ENCODE measurements at places on chromosomes 7 and 10.

DNA sequence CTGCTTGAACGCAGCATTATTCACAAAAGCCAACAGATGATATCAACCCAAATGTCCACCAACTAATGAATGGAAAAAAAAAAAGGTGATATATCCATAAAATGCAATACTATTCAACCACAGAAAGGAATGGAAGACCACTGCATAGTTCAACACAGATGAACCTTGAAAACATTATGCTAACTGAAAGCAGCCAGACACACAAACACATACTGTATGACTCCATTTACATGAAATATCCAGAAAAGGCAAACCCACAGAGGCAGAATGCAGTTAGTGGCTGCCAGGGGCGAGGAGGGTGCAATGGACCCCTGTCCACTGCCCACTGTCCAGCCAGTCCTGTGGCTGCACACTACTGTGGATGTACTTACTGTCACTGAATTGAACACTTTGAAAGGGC is 36.6 kb downstream of the KIAA1549 start:
- no peak for DNase-seq

- no peak for DNase-seq
Observed at GRCh38 chr7:12398186-12398585, 5.5 kb downstream of the VWDE start.

DNA sequence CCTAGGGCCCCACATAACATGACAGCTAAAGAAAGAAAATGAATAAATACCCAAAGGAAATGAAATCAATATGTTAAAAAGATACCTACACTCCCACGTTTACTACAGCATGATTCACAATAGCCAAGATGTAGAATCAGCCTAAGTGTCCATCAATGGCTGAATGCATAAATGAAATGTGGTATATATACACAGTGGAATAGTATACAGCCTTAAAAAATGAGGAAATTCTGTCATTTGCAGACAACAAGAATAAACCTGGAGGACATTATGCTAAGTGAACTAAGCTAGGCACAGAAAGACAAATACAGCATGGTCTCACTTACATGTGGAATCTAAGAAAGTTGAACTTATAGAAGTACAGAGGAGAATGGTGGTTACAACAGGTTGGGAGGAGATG is 102.9 kb downstream of the ST8SIA6 start:
- no peak for DNase-seq

- no peak for DNase-seq
Observed at GRCh38 chr7:157841773-157842370, 505.1 kb downstream of the DNAJB6 start.

- no peak for DNase-seq
Observed at GRCh38 chr10:6817770-6818169, 237.7 kb upstream of the PRKCQ start.

DNA sequence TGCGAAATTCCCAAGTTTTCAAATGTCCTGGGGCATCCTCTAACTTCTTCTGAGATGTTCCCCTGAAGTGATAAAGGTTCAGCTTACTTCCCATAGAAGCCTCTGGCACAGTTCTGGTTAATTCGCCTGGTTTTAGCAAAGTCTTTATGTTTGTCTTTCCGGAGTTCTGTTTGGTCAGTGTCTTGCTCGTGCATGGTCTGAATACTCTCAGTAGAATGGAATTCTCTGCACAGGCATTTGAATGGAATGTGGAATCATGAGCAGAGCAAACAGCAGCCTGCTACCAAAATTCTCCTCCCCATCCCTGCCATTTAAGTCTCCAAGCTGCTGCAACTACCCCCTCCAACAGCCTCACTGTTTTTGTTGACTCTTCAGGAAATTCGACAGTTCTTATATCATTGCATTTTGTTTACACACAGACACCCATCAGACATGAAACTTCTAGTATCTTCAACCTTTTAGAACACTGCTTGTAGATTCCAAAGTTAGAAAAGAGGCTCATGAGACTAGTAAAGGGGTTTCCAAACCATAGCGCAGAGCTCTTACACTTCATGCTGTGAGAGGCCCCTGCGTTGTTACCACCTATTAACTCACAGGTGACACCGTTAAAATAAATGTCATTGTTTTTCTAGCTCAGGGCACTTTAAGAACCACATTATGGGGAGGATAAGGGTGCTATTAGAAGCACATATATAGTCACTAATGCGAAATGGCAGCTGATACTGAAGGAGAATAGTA is 129.7 kb downstream of the PLCE1 start:
- DNase-seq: peak; percentile 92

- no peak for DNase-seq
Observed at GRCh38 chr10:51217505-51217904, 143.2 kb downstream of the PRKG1 start.

- no peak for DNase-seq
Observed at GRCh38 chr10:73744664-73744975, 448 bp downstream of the SEC24C start.

DNA sequence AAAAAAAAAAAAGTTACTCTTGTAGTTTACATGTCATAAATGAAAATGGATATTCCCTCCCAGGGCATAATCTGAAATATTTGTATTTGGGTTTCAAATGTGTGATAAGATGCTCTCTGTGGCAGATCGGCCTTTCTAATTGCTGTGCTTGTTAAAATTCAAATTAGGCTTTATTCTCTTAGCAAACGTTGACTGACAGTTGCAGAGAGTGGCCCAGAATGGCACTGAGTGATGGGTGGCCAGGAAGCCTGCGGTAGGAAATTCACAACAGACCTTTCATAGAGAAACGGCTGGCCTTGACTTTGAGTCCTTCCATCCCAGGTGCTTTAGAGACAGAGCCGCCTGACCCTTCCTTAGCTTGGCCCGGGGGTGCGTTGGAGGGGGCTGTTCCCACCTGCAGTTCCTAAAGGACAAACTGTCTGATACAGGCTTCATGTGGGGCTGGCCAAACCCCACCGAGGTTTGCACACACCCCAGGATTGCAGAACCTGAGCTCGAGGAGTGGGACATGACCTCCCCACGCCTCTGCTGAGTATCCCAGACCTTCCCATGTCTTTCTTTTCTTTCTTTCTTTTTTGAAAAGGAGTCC is 152.7 kb downstream of the CUX1 start:
- DNase-seq: no peak

DNA sequence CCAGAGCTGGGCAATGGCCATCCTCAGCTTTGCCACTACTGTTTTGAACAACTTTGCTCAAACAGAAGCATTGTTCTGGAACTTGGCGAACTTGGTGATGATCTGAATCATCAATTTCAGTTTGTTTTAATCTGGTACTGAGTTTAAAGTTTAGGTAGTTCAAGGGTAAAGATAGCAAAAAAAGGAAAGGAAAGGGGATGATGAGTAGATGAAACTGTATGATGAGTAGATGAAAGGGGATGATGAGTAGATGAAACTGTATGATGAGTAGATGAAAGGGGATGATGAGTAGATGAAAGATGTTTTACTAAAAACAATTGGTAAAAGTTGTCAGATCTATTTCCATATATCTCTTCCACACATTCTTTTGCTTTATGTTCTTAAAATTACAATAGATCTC is 737.0 kb downstream of the LRMDA start:
- no peak for DNase-seq

DNA sequence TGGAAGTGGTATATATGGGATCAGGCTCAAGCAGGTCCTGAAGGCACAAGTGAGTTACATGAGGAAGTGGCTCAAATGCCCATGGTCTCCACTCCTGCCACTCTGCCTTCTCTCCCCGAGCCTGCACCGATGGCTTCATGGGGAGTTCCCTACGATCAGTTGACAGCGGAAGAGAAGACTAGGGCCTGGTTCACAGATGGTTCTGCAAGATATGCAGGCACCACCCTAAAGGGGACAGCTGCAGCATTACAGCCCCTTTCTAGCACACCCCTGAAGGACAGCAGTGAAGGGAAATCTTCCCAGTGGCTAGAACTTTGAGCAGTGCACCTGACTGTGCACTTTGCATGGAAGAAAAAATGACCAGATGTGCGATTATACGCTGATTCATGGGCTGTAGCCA is 95.3 kb downstream of the HOXA1 start:
- DNase-seq: no peak

DNA sequence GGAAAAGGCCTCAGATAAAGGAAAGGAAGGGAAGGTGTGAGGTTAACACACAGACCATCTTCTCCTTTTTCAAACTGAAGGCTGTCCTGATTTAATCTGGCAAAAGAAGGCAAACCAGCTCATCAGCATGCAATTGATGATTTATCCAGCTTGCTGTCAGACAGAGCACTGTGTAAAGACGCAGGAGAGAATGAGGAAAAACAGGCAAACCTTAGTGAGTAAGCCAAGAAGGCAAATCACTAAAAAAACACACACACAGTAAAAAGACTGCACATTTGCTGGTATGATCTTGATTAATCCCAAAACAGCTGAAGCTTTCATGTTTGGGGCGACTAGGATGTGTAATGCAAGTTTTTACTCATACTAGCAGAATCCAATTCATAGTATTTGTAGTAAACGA is 65.8 kb upstream of the SKAP2 start:
- no peak for DNase-seq

- no peak for DNase-seq
Observed at GRCh38 chr10:31836569-31837406, 91.8 kb downstream of the ARHGAP12 start.

- no peak for DNase-seq
Observed at GRCh38 chr7:123329988-123330643, 130.3 kb upstream of the SLC13A1 start.

GRCh38 chr10:36157486-36157885 is 515.4 kb upstream of the FZD8 start:
- DNase-seq: no peak

DNA sequence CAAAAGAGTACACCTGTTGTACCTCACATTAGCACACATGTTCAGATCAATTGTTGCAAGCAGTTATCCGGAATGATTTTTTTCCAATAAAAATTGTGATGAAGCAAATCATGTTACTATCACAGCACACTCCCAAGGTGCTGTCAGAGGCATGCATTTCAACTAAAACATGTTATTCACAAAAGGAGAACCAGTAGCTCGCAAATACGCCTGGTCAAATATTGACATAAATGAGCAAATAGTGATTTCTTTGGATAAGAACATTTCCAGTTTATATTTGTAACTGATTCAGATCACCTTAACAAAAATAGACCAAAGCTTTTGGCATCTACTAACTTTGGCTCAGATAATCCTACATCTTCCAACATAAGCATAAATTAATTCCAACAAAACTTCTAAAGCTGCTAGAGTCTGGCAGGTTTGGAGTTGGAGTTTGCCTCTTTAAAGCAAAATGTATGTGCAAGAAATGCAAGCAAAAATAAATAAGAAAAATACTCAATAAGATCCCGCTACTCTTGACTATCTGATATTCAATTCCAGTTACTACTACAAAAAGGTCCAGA is 208.0 kb downstream of the SFMBT2 start:
- DNase-seq: no peak

DNA sequence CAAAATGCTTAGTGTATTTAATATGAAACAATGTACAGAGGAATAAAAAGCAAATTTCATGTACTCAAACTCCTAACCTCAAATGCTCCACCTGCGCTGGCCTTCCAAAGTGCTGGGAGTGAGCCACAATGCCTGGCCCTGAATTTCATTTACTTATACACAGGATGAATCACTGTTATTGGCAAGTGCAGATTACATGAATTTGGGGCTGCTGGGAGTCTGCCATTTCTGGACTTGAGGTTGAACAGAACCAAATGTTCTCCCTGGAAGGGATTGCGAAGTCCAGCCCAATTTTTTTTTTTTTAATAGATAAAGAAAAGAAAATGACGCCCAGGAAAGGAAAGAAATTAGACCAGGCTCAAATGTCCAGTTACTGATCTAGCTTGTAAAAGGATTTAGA is 6.8 kb upstream of the CSTF2T start:
- DNase-seq: no peak

GRCh38 chr10:25852364-25852941 is 81.6 kb upstream of the MYO3A start:
- DNase-seq: no peak

- no peak for DNase-seq
Observed at GRCh38 chr10:107269626-107270025, 105.1 kb upstream of the SORCS1 start.

DNA sequence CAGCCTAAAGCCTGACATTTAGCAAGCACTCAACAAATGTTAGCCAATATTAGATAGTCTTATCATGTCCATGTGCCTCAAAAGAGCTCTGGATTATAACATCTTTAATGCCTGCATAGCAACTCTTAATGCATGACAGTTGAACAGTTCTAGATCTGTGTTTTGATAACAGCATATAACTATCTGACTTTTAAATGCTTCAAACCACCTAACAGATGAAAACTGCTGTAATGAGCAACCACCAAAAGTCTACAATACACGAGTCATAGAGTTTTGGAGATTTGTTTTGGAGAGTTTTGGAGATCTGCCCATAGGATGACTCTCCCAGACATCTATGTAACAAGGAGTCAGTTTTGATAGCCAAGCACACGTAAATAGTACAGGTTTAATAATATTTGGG is 227.3 kb downstream of the TWIST1 start:
- DNase-seq: peak; percentile 81

DNA sequence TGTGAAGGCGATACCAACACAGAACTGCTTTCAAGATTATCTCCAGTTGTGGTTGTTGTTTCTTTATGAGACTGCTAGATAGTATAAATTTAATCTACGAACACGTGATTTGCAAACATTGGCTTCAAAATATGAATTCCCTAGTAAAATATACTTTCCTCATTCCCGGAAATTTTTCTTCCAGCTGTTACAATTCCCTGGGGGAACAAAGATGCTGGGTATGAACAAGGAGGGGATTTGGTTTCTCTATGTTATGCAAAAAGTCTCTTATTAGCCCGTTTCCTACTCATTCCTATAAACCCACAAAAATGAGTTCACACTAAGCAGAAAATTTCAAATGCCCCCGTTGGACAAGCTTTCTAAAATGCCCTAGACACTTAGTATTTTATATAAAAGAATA is 928.3 kb downstream of the CNTNAP2 start:
- no peak for DNase-seq

DNA sequence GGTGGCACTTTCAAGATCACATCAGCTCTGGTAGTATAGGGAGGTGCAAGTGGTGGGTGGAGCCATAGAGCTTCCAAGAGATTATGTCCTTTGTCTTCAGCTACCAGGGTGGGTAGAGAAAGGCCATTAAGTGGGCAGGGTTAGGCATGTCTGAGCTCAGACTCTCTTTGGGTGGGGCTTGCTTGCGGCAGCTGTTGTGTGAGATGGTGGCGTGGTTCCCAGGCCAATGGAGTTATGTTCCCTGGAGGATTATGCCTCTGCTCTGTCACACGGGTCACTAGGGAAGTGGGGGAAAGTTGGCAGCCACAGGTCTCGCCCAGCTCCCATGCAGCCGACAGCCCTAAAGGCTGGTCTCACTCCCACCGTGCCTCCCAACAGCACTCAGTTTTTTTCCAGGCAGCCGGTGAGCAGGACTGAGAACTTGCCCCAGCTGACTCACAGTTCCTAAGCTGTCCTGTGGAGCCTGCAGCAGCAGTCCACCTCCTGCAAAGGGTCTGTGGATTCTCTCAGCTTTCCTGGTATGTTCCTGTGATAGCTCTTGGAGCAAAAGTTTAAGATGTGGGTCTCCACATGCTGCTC is 459.0 kb downstream of the SH2D4B start:
- no peak for DNase-seq

DNA sequence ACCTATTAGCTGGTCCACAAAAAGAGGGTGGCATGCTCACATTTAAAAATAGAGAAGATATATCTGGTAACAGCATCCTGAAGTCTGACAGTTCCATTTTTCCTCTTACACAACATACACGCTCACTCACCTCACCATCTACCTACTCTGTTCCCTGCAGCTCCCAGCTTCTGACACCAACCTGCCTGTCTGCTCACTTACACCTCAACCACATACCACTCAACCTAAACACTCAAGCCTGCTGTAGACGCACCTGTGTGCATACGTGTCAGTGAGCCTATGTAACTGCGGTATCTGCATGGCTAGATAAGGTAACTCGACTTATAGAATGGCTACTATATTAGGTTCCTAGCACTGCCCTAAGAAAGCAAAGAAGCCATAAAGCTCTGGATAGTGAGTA is 174.9 kb downstream of the DGKI start:
- no peak for DNase-seq

Data from NCI-H226 (cell line).